DMS79 treated with DMSO at 0.1 percent for 48 hours (cell line): ENCODE measurements at places on chromosomes 4 and X.

- DNase-seq = peak; percentile 75
Measured at GRCh38 chrX:119468551-119469312, 488 bp downstream of the SLC25A5 start.

- DNase-seq = no peak
Measured at GRCh38 chr4:140637836-140638235, 69.1 kb upstream of the UCP1 start.

DNA sequence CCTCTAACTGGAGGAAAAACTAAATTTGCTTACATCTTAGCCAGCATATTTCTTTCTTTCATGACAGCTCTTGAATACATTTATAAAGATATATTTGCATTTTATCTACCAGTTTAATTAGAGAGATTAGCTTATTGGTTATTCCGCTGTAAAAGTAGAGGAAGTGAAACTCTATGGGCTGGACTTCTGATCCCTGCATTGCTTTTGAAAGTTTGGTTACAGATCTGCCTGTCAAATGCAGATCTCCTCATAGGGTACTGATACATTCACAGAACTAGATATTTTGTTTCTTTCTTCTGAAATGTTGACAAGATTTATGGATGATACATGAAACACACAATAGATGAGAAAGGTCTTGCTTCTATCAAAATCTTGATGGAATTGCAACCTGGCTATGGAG, 581.4 kb upstream of the AADAT start:
- no peak for DNase-seq

DNA sequence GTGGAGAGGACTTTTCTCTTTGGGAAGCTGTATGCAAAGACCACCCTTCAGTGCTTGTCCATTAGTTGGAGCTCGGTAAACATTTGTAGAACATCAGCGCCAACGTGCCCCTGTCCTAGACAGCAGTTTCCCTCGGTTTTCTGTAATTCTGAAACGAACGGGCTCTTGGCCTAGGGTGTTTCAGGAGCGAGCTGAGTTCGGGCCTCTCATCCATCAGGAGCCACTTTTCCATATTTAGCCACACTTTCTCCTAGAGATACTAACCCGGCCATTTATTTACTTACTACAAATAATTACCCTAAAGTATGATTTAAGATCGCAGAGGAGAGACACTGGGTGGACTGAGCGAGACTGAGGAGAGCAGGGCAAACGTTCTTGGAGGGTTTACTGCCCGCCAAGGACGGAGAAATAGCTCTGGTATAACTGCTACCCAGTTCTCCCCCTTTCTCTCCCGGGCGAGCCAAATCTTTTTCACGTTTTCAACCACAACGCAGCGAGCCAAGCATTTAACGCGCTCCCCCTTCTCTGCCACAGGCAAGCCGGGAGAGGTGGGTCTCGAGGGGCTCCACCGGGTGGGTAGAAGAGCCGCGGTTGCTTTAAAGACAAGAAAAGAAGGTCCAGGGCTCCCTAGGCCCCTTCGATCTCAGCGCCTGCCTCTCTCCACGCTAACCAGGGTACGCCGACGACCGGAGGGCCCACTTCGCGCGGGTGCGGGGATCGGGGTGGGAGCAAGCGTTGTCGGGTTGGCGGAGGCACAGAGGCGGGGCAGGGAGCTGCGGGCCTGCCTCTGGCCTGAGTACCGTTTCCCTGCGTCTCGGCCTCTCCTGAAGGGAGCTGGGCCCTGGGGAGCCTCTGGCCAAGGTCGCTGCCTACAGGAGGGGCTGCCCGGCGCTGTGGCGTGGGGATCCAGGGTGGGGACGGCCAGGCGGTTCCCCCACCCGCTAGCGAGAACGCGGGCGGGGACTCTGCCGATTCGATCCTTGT, 10.8 kb upstream of the PITX2 start:
- no peak for DNase-seq

GRCh38 chrX:148459343-148459742, 41.1 kb upstream of the AFF2 start:
- DNase-seq = no peak

DNA sequence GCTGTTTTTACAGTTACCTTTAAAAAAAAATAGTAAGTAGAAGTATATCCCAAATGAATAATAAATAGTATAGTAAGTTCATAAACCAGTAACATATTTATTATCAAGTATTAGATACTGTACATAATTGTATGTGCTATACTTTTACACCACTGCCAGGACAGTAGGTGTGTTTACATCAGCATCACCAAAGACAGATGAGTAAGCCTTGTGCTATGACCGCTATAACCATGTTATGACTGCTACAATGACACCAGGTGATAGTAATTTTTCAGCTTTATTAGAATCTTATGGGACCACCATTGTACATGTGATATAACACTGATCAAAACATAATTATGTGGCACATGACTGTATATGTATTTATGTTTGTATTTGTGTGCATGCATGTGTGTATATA, 27.3 kb downstream of the PABPC4L start:
- DNase-seq = no peak

GRCh38 chr4:123987408-123987807, 590.8 kb downstream of the SPRY1 start:
- no peak for DNase-seq

DNA sequence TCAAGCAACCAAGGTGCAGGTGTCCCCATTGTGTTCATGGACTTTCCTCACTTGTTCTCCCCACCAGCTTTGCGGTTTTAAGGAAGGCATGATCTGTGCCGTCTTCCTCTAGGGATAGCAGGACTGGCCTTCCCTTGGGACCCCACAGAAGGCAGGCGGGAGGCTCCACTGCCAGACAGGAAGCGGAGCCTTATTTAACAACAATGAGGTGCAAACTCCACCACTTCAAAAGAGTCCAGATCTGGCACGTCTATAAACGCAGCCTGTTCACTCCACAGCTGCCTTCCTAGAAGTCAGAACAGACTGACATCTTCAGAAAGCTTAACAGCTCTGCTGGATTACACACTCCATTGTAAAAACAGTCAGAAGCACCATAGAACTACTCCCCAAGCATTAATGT, 1.7 kb upstream of the GPR143 start:
- DNase-seq = no peak

GRCh38 chr4:27398631-27399310, 538.1 kb downstream of the STIM2 start:
- no peak for DNase-seq

GRCh38 chr4:95798003-95798402, 41.9 kb upstream of the PDHA2 start:
- no peak for DNase-seq

DNA sequence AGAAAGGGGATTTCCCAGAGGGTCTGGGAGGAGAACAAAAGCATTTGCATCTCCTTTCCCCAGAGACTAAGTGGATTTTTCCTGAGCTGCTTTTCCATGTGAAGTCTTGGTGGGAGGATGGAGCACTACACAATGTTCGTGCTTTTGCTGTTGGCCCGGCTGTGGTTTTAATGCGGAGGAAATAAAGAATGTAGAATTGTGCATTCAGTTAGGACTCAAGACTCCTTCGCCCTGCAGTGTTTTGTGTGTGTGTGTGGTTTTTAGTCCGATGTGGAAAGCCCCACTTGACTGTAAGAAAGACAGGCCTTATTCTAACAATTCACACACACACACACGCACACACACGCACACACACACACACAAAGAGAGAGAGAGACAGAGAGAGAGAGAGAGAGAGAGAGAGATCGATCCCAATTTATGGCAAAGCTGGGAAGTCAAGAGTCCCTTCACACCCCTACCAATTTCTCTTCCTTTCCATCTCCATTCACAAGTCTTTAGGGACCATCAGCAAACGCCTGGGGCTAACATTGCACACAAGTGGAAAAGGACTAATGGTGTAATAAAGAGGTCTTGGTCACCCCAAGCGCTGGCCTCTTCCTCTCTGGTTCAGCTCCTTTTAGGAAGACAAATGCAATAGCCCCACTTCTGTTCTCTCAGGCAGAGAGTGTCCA, 44.2 kb downstream of the CLDN34 start:
- DNase-seq = no peak

GRCh38 chrX:30060718-30061117, 154.6 kb upstream of the MAGEB2 start:
- DNase-seq = no peak
